ENCODE measurements at places on chromosomes 11 and 22.
A peak's percentile ranks its signal among the peaks of the same experiment; 100 is the strongest.

DNA sequence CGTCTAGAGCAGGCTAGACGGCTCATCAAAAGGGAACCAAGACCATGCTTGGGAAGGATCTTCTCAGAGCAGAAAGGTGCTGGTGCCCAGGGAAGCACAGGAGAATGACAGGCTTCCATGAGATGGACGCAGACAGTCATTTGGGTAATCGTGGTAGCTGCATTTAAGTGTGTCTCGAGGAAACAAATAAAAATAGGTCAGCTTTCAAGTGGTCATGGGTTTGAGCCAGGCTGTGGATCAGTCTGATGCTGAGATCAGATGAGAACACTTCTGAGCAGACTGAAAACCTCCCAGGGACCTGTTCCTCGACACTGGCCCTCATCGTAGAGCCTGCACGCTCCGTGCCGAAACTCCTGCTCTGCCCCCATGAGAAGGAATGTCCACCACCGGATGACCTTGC is 4.7 kb downstream of the CARS1 start:
- no peak for DNase-seq

GRCh38 chr11:44306918-44307244 is 3.1 kb downstream of the ALX4 start:
- no peak for DNase-seq

DNA sequence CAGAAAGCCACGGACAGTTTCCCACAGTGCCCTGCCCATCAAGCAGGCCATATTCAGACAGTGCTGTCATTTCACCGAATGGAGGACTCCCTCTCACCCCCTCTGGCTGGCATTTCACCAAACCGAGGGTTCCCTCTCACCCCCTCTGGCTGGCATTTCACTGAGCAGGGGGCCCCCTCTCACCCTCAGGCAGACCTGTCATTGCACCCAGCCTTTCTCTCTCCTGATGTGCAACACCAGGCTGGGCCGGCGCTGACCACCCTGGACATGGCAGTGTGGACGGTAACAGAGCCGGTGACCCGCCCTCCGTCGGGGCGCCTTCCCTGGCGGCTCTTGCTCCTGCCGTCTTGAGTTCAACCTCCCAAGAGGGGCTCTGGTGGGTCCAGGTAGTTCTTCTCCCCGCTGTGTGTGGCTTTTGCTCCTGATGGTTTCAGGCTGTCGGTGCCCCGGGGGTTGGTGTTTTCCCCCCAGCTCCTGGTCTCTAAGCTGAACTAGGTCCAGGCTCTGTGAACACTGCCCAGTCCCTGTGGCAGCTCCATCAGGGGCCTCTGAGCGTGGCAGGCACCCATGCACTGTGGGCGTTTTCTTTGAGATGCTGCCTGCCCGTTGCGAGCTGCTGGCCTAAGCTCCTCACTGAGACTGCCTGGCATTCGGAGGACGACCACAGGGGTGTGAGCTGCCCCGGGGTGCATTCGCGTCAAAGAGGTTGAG is 46.9 kb downstream of the SMIM38 start:
- no peak for DNase-seq

- DNase-seq: no peak
These were observed 9.7 kb downstream of the TEAD1 start for GRCh38 chr11:12683874-12684273.

GRCh38 chr22:19406846-19407245 is 24.7 kb downstream of the HIRA start:
- no peak for DNase-seq

DNA sequence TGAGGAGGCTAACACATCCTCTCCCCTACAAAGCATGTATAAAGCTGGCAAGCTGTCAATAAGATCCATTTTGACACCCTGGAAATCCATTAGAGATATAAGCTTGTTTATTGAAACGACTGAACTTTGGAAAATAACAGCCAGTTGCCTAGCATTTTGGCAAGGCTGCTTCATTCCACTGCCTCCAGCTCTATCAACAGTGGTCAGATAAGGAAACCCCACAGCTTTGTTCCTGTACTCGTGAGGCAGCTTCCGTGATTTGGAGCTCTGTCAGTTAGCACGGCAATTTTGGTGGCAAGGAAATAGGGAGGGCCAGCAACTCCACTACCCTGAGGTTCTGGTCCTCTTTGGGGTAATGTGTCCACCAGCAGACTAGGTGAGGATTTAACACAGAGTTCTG is 2.0 kb upstream of the OR51S1 start:
- no peak for DNase-seq

- DNase-seq: no peak
These were observed 113.4 kb downstream of the CASP12 start for GRCh38 chr11:104784684-104785460.

DNA sequence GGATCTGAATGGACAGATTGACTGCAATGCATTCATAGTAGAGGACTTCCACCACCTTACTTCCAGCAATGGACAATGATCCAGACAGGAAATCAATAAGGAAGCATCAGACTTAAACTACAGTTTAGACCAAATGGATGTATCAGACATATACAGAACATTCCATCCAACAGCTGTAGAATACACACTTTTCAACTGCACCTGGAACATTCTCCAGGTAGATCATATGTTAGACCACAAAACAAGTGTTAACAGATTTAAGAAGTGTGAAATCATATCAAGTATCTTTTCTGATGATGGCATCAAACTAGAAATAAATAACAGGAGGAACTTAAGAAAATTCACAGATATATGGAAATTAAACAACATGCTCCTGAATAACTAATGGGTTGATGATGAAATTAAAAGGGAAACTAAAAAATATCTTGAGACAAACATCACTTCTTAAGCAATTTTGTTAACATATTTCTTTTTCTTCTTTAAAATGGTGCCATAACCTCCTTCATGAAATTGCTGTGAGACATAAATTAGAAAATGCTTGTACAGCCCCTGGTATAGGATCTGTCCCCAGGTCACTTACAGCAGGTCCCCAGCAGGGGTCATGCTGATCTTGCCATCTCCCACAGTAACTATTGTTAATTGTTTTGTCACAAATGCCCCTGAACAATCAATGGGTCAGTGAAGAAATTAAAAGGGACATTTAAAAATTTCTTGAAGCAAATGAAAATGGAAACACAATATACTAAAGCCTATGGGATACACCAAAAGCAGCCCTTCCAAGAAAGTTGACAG is 100.0 kb upstream of the OR4B1 start:
- DNase-seq: peak; percentile 17

DNA sequence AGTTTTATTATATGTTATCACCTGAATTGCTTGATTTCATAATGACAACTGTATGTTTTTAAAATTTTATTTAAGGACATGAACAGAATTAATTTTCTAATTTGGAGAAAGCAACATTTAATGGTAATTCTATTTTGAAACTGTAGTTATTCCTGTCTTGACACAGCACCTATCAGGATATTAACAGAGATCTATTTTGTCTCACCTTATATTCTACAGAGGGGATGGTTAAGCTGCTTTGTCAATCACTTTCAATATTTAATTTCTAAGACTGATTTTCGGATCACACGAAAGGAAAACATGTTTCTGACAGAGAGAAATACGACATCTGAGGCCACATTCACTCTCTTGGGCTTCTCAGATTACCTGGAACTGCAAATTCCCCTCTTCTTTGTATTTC is at the start of gene OR5D16:
TSS of gene OR5D16 (plus strand) at position 301 of the 400 bp plus-strand sequence. CDS start at position 301, 0 bp downstream.
- DNase-seq: no peak

DNA sequence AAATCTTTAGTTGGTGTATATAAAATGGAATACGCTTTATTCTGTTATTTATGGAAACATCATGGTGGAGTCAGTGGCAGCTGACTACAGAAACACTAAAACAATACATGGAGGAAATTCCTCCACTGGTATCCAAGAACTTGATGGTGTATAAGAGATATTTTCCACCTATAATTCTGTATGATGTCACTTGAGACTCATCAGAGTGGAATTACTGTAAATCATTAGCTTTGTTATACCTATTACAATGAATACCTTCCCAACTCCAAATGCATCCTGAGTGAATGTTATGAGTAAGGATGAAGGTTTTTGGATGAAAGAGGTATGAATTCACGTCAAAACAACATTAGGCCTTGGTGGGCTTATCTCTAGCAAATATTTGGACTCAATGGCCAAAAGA is 258.5 kb upstream of the SORL1-AS1 start:
- no peak for DNase-seq

- DNase-seq: no peak
These were observed 104.0 kb upstream of the AKIP1 start for GRCh38 chr11:8806974-8807373.

DNA sequence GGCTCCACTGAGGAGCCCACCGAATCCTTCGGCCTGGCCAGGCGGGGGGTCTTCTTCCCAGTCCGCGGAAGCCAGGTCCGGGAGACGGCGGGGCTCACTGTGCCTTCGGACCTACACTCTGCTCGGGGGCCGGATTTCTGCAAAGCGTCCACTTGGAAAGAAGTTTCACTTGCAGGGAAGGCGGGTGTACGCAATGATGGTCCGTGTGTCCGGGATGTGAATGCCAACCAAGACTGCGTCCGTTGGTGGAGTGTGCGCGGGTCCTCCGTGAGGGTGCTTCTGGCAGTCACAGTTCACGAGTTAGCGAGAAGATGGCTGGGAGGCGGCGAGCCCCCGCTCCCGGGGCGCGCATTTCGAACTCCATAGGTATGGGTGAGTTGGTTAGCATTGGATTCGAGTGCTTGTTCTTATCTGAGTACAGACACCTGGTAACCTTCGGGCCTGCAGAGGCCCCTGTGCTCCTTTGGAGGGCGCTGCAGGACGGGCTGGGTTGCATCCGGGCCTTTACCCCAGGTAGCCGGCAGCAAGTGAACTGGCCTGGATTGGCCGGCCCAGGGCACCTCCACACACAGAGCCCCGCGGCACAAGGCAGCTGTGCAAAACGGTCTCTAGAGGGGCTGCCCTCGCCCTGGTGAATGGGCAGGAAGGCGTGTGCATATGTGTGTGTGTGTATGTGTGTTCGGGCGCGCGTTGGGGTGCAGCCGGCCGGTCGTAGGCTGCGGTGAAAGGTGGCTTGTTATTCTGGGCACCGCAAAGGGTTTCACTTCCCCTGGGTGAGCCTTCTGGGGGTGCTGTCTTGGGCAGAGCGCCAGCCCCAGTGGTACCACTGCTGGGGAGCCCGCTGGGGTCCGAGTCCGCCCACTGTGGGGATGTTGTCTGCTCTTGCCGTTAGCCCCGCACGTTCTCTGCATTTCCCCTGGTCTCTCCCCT is 13.3 kb upstream of the CYP2R1 start:
- no peak for DNase-seq

DNA sequence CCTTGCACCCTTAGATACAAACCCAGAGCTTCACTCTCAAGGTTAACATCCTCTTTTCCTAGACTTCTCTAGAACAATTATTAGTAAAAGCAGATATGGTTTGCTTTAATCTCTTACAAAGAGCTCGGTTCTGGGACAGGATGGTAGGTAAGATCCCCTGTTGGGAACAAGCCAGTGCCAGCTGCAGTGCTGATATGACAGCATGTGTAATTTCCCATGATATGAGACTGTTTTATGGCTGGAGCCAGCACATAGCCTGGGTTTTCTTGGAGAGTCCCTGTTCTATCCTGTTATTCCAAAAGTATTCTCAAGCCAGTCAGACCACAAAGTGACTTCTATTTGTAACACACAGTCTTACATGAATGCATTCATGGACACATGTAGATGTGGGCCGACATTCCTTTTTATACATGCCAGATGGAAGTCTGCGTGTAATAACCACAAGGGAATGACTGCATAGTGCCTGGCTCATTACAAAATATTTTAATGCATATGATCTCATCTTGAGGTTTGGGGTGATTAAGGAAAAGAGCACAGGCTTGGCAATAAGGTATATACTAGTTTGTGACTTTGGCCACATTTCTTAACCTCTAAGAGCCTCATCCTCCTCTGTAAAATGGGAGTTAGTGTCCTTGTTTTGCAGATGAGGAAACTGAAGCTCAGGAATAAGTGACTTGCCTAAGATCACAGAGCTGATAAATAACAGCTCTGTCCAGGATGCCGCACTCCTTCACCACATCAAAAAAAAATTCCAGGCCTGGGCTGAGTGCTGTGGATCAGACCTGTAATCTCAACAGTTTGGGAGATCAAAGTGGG is 21.8 kb downstream of the CLMP start:
- no peak for DNase-seq

GRCh38 chr11:130772266-130773227 is 143.7 kb downstream of the SNX19 start:
- DNase-seq: no peak

DNA sequence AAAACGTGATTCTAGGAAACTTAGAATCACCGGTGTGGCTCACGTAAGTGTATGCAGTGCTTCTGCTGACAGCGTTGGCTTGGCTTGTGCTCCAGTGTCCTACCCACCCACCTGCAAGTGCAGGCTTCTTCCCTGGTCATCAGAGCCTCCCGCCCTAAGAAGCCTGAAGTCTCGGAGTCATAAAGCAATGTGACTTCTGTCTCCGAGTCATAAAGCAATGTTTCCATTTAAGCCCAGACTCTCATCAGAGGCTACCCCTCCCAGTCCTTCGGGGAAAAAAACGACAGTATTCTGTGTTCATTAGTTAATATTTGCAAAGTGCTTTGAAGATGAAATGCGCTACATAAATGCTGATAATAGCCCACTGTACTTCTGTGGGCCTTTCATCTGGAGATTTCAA is 293.8 kb downstream of the OPCML start:
- DNase-seq: no peak

GRCh38 chr11:92457250-92457649 is 232.6 kb downstream of the FAT3 start:
- DNase-seq: no peak

GRCh38 chr22:19892257-19892879 is 37.7 kb upstream of the GNB1L start:
- peak; percentile 55 for DNase-seq

DNA sequence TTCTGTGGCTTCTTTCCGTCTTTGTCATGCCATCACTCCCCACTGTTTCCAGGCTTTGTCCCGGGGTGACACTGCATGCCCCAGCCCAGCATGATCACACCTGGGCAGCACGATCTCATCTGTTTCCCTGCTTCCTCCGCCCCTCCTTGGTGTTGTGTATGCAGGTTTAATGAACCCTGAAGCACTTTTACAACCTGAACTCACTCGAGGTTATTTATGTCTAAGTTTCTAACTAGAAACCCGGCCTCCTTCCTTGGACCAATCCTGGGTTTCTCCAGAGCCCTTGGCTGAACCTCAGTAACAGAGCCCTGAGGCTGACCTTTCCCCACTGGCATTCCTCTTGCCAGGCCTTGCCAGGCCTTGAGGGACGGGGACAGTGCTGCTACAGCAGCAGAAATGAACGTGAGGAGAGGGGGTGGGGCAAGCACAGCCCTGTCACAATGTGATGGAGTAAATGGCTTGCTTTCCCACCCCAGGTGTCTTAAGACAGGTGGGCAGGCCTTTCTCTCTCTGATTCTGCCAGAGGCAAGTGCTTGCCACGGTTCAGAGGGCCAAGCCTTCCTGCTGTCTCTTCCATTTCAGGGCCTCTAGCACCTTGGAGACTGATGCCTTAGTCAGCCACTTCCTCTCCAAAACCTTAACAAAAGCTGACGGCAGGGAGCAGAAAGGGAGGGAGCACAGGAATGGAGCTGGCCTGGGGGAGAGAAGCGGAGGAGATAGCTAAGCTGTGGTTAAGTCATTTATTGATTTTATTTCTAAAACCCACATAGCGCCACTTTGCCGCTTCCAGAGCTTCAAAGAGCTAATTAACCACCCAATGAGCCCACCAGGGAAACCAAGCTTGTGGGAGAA is 3.1 kb upstream of the PYGM start:
- peak; percentile 67 for DNase-seq

Measured in NCI-H146 (cell line).